ENCODE measurements at places on chromosomes 11 and 22.

GRCh38 chr11:10628508-10629236 is 60.2 kb upstream of the LYVE1 start:
- no peak for DNase-seq

DNA sequence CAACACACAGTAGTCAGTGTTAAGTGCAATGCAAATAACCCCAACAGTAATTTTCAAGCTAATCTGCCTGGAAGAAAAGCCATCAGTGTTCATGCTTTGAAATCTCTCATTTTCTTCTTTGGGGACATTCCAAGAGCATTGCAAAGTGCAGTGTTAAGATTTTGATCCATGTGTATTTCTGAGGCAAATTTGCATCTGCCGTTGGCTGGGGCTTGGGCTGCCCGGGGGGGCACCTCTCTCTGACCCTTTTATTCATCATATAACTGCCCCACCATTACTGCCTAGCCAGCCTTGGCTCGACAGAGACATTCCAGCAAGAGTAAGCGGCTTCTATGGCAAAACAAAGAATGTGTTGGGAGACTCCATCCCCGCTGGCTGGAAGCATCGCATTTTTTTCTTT is 483.5 kb downstream of the BRD1 start:
- no peak for DNase-seq

DNA sequence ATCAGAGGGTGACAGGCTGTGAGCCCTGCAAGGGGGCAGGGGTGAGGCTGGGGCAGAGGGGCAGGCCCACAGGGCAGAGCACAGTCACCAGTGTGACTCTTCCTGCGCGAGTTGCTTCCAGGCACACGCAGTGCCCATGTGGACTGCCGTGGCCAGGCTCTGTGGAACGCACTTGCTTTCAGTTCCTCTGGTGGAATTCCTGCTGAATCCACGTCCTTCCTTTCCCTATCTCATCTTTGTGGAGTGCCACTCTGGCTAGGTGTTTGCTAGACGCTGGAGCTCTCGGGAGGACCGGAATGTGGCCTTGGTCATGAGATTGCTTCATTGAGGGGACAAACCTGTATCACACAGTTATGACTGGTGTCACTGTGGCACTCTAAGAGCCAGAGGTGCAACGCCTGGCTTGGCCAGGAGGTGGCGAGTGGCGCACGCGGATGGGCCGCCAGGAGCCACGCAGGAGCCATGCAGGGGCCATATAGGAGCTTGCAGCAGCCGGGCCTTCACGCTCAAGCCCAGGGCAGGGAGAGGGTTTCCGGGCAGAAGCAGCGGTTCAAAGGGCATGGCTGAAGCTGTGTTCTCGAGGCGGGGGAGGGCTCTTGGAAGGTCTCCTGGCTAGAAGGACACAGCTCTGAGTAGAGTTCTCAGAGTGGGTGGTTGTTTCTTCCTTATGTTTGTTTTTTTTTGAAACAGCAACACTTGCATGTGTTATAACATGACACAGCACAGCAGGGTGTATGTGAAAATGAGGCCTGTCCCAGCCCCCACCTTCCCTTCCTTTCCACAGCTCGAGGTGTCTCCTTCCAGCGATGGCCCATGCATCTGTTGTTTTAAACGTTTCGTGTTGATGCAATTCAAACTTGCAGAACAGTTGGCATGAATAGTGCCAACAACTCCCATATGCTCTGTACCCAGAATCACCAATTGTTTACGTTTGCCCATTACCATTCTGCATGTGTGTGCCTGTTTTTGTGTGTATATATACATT is 36.2 kb downstream of the TBC1D22A start:
- DNase-seq: peak; percentile 67

- DNase-seq: peak; percentile 90
Observed at GRCh38 chr11:12377106-12377823, at the start of gene PARVA. Gene PARVA (plus strand): TSS chr11:12377571. CDS start chr11:12377648, 77 bp downstream.

GRCh38 chr11:69578167-69578566 is 62.8 kb upstream of the CCND1 start:
- DNase-seq: no peak

- peak; percentile 78 for DNase-seq
Observed at GRCh38 chr22:18056161-18056666, 21.6 kb upstream of the PEX26 start.

GRCh38 chr11:19597876-19598275 is 114.8 kb upstream of the NAV2 start:
- DNase-seq: peak; percentile 85

DNA sequence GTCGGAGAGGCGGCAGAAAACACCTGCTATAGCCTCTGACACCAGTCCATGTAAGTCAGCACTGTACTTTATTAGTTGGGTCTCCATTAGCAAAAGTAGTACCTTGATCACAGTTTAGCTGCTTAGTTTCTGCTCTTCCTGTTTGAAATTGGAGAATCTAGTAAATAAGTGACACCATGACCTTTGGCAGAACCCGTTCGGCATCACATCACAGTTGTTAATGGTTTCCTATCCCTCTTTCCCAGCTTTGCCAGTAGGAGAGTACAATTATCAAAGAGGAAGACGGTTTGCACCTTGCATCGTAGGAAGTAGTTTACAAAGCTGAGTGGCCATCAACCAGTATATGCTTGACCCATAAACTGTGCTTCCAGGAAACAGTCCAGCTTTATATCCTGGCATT is 101.8 kb downstream of the TRIM44 start:
- DNase-seq: no peak

DNA sequence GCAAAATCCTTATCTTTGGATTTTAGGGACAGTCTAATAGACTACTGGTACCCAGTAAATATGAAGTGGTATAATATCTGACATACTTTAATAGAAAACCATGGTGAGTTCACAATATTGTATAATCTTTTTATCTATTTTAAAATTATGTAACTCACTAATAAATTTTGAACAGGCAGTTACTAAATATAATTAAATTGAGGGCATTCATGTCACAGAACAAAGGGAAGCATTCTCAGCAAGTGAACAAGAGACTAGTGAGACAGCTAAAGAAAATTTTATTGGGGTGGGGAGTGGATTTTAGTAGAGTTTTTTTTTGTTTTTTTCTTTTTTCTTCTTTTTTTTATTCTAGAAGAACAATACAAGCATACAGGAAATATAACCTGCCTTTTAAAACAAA is 55.0 kb downstream of the DNAJC24 start:
- DNase-seq: no peak

- peak; percentile 87 for DNase-seq
Observed at GRCh38 chr22:50282361-50283155, 12.4 kb upstream of the MAPK11 start.

DNA sequence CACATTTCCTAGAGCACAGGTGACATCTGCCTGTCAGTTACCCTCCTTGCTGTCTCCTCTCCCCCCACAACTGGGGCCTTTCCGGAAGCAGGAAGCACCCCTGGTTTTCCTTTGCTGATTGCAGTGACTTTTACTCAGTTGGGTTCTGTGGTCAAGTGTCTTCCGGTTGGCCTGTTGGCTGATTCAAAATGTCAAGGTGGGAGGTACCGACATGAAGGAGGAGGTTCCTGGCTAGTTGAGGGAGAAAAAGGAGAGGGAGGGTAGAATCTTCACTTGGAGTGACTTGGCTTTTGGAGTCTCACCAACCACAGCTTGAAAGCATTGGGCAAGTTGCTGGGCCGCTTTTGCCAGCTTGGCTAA is 9.3 kb upstream of the ADAMTS15 start:
- no peak for DNase-seq

DNA sequence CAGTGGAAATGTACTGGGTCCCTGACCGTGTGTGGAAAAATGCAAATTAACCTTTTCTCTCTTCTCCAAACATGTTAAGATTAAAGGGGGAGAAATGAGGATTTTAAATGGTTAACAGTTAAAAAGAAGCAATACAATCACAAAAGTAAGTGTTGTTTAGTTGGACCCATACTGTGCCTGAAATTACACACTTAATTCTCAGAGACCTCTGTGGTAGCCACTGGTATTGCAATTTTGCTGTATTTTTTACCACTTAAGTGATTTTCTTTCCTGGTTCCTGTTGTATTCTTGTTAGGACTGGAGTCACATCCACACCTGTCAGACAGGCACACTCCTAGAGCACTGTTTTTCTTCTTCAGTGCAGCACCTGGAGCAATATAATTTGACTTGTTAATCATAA is 179.6 kb upstream of the PDGFD start:
- DNase-seq: no peak

DNA sequence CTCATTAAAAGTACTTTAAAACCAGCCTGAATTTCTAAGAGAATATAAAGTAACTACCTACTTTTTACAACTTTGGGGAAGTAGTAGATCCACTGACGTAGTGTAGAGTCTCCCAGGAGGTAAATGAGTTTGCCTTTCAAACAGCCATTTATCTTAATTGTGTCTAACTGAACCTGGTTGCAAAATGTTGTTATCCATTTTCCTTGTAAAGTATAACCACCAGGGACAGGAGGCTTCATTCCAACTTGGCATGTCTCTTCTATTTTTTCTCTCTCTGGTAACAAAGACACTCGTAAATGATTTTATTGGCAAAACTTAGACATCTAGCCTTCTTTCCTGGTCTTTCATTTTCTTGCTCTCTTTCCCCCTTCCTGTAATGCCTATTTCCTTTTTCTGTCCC is 36.9 kb downstream of the NXPE1 start:
- DNase-seq: no peak

DNA sequence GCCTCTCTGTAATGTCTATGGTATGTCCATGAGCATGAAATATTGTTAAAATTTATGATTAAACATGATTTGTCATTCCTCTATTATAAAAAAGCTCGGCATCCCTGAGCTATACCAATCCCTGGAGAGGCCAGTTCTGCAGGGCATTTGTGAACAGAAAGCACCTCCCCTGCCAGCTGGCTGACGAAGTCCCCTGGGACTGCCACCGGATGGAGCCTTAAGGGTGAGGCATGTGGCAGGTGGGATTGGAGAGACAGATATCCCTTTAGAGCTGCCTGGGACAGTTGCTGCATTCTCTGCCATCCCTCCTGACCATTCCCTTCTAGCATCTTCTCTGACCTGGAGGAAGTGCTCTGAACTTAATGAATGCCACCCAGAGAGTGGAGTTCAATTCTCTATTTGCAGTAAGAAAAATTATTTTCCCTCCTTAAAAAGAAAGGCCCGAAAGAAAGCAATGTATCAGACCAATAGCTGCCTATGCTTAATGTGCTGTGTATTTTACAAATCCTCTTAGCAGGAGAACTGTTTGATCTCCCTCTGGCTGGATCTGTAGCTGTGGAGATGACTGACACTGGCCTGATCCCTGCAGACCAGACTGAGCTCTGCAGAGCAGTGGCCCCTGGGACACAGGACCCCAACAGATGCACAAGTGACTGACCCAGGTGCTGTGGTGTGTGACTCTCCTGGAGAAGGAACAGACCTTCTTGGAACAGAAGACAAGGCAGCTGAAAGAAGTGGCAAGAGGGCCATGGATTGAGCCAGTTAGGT is 219.0 kb upstream of the NAV2 start:
- DNase-seq: no peak

DNA sequence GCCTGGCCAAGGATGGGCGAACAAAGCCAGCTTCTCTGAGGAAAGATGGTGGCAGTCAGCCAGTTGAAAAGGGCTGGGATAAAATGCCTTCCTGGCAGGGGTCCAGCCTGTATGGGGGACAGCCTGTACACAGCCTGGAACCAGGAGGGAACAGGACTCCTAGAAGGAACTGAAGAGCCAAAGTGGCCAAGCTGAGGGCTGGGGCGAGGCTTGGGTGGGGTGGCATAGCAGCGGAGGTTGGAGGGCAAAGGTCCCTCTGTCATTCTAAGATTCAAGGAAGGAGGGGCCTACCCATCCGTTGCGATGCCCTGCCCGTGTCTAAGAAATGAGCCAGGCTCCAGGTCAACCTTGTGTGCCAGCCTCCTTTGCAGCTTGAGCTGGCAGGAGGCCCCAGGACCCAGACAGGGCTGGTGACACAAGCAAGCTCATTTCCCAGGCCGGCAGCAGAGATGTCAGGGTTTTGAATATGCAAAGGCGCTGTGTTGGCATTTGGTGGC is 22.6 kb downstream of the FADD start:
- DNase-seq: no peak
